ENCODE measurements at places on chromosomes 3 and 15.

- peak; percentile 87 for DNase-seq
Measured at GRCh38 chr15:89090791-89091626, 2.8 kb downstream of the ABHD2 start.

GRCh38 chr3:49707113-49707480 lies 12.4 kb downstream of the AMIGO3 start:
- DNase-seq: no peak

DNA sequence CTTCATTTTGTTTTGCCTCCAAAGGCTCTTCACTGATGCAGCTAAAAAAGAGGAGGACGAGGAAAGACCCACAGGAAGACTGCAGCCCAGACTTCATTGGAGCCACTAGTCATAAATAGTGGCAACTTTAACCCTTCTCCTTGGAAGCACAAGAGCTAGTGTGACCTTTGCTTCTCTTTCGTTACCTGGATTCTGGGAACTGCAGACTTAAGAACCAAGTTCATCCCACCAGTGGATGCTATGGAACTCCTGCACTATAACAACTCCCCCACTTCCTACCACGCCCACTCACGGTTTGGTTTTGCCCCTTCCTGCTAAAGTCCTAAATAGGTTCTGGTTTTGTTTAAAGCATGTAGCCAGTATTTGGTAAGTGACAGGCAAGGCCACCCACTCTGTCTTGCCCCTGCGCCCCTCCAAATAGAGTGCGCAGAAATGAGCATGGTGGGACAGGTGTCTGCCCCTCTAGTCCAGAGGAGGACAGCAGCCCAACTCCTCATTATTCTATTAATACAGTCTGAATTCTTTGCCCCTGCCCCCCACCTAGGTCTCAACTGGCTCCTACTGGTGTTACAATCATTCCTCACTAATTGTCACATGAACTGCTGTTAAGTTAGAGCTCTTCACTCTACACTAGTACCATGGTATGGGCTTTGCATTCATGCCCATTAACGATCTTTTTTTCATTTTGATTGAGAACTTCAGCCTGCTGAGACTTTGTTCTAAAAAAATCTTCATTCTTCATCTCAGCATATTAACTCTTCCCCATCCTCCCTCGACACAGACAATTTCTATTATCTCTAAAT lies 504.6 kb downstream of the FOXP1 start:
- DNase-seq: no peak

- no peak for DNase-seq
Measured at GRCh38 chr3:97835761-97836160, 13.9 kb downstream of the CRYBG3 start.

- DNase-seq: no peak
Measured at GRCh38 chr3:72889310-72890165, 1.7 kb downstream of the GXYLT2 start.

DNA sequence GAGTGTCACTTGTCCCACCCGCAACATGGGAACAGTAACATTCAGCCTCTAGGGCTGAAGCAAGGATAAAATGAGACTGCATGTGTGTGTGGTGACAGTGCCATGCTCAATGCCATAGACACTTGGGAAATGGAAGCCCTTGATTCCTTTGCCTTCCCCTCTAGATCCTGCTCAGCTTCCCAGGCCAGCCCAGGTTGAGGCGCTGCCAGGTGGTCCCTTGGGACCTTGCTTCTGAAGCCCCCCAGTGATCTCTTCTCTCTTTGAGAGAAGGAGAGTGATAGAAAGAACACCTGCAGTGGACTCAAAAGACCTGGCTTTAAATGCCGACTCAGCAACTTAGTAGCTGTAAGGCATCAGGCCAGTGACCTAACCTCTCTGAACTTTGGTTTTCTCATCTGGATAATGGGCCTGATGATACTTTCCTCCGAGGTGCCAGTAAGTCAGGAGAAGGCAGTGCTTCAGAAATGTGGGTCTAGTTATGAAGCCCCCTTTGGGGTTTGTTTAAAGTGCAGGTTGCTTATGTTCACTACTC lies 144.5 kb downstream of the RPLP1 start:
- DNase-seq: no peak

DNA sequence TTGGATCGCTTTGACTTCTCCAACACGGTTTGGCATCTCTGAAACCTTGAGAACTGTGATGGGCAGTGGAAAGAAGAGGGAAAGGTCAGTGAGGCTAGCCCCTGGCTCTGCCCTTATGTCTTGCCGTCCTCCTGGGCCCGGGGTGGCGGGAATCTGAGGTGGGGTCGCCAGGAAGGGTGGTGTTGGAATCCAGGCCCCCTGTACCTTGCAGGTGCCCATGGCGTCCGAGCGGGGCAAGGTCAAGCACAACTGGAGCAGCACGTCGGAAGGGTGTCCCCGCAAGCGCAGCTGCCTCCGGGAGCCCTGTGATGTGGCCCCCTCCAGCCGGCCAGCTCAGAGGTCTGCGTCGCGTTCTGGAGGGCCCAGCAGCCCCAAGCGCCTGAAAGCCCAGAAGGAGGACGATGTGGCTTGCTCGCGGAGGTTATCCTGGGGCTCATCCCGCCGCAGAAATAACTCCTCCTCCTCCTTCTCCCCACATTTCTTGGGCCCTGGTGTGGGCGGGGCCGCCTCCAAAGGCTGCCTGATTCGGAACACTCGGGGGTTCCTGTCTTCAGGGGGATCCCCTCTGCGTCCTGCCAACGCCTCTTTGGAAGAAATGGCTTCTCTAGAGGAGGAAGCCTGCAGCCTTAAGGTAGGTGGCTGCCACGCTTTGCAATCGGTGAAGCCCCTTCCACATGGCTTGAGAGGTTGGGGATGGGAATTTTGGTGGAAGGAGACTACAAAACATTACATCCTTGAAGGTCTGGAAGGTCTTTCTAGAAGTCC lies 907 bp downstream of the TATDN2 start:
- DNase-seq: peak; percentile 40

- peak; percentile 80 for DNase-seq
Measured at GRCh38 chr3:146540236-146540635, 4.2 kb downstream of the PLSCR1 start.

- peak; percentile 77 for DNase-seq
Measured at GRCh38 chr15:80072285-80072994, 13.0 kb downstream of the ZFAND6 start.

GRCh38 chr15:77858792-77859490 lies 218.6 kb downstream of the TBC1D2B start:
- peak; percentile 81 for DNase-seq

- DNase-seq: peak; percentile 93
Measured at GRCh38 chr3:10228248-10228950, 19.9 kb upstream of the TATDN2 start.

DNA sequence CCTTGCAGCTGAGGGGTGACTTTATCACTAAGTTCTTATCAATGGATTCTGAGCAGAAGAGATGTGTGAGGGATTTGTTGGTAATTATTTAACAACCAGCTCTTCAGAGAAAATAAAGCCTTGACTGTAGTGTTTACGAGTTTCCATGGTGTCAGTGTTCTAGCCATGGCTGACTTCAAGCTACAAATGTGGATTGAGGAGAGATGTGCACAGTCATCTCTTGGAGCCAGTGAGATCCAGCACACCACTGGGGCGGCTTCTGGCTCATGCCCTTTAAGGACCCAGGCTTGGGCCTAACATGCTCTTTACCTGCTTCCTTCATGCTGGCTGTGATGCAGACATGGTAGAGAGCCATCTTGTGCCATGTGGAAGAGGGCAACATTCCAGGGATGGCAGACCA lies 145.6 kb upstream of the MRPS22 start:
- DNase-seq: no peak

GRCh38 chr15:74776821-74777768 lies 4.8 kb upstream of the CSK start:
- peak; percentile 84 for DNase-seq

DNA sequence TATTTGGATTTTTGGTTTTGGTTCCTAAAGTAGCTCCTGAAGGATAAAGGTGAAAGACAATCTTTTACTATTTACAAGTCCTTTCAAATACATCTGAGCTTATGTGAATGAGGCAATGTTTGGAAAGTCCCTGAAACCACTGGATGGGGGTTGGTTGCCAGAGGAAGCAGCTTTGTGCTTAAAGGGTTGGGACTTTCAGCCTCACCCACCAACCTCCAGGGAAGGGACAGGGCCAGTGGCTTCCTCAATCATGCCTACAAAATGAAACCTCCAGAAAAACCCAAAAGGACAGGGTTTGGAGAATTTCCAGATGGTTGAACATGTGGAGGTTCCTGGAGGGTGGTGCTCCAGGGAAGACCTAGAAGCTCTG lies 20.9 kb upstream of the ABHD17C start:
- peak; percentile 88 for DNase-seq

- DNase-seq: no peak
Measured at GRCh38 chr3:133935843-133936769, 40.4 kb upstream of the RAB6B start.

GRCh38 chr15:52483707-52484106 lies 45.0 kb downstream of the MYO5A start:
- peak; percentile 74 for DNase-seq

GRCh38 chr15:50312636-50313035 lies 42.4 kb downstream of the GABPB1 start:
- DNase-seq: no peak

DNA sequence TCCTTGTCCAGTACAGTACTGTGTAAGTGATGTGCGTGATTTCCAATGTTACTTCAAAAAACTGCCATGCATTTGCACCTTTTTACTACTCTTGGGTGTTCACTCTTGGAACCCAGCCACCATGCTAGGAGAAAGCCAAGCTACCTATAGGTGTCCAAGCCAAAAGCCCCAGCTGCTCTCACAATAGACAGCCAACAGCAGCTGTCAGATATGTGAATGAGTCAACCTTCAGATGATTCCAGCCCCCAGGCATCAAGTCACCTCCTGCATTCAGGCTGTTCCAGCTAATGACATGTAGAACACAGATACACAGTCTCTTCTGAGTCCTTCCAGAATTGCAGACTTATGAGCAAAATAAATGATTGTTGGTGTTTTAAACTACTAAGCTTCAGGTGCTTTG lies 417.7 kb upstream of the TGFBR2 start:
- DNase-seq: no peak

GRCh38 chr3:156455839-156456238 lies 99.1 kb downstream of the SSR3 start:
- no peak for DNase-seq

GRCh38 chr15:53875139-53875538 lies 103.1 kb upstream of the UNC13C start:
- no peak for DNase-seq

DNA sequence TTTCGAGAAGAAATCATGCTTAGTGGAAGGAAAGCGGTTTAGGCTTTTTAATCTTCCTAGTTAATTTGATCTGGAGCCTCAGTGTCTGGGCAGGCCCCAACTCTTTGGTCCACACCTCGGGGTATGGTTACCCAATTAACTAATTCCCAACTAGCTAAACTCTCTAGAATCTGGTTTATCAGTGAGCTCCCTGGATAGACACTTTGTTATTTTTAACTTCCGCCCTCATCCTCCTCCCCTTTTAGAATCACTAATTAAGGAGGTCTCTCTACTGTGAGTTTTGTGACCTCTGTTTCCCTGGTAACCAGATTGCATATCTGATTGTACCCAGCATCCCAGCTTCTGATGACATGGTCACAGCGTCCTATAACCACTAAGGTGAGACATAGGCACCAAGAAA lies 112.2 kb downstream of the RARB start:
- no peak for DNase-seq

- no peak for DNase-seq
Measured at GRCh38 chr3:194602669-194603171, 30.5 kb downstream of the TMEM44 start.

- DNase-seq: no peak
Measured at GRCh38 chr3:153171256-153171655, 9.2 kb downstream of the RAP2B start.

GRCh38 chr15:50059883-50060282 lies 59.1 kb downstream of the ATP8B4 start:
- DNase-seq: peak; percentile 78

- peak; percentile 46 for DNase-seq
Measured at GRCh38 chr3:193665370-193665989, 72.5 kb downstream of the OPA1 start.

DNA sequence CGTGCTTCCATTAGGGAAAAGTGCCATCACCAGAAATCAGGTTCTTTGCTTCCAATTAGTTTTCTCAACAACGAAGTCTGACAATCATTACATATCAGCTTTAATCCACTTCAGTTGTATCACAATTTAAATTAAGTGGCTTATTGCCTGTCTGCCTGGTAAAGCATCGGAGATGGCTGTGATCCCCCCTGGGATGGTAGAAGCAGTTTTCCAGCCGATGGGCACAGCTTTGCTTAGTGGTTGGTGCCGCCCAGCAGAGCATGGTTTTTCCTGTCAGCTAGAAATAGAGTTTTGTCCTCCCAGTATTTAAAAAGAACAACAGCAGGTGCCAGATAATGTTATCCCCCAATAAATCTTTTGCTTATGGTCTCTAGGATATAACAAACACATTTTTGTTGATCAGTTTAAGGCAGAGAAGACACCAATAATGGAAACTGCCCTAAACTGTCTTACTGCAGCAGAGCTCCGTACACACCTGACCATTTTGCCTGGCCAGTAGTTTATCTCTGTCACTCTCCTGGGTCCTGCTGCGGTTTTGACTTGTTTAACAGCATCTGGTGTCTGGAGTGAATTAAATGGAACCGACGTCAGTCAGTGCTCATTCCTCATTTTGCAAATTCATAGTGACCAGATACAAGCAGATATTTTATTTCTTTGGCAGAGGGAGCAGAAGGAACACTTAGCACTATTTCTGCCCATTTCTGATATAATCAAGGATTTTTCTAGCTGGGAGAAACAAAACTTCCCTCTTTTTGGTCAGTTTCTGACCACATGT lies 79.1 kb downstream of the SLC49A4 start:
- DNase-seq: no peak

GRCh38 chr3:10337323-10338163 lies 16.6 kb upstream of the SEC13 start:
- DNase-seq: no peak

DNA sequence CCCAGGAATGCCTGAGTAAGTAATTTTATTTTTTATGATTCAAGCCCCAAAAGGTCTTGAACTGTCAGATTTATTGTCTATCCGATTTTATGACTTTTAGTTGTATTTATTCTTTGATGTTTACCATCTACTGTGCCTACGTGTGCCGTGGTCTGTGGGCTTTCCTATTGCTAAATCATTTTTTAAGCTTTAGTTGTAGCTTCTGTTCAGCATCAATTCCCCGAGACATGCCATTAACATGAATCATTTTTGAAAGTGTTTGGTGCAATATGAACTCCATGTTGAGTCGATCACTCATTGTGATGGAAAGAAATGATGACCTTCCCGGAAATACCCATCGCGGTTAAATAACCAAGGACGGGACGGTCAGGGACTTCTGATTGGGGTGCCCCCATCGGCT lies 268.7 kb upstream of the THRB start:
- no peak for DNase-seq

- no peak for DNase-seq
Measured at GRCh38 chr15:52213206-52213605, 22.0 kb upstream of the GNB5 start.

DNA sequence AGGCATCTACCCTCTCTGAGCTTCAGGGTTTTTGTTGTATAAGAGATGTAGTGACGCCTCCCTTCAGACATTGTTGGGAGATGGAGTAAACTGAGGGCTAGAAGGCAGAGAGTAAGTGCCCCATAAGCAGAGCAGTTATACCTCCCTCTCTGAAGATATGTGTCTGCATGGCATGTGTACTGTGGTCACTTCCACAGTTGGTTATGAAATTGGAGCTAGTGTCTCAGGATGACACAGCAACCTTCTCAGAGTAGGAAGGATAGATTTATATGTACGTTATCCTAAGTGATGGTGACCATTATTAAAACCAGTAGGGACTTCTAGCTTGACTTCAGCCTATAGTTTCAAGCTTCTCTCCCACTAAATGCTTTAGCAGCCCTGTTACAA lies 17.9 kb downstream of the PXK start:
- DNase-seq: peak; percentile 49

Data from suppressor macrophage treated with lipopolysaccharide for 4 hours (primary cell).